NCI-H510A treated with DMSO at 0.1 percent for 48 hours (cell line): ENCODE measurements at places on chromosomes 1 and 21.
A peak's percentile ranks its signal among the peaks of the same experiment; 100 is the strongest.

- no peak for DNase-seq
Measured at GRCh38 chr1:5831600-5832335, 160.5 kb downstream of the NPHP4 start.

DNA sequence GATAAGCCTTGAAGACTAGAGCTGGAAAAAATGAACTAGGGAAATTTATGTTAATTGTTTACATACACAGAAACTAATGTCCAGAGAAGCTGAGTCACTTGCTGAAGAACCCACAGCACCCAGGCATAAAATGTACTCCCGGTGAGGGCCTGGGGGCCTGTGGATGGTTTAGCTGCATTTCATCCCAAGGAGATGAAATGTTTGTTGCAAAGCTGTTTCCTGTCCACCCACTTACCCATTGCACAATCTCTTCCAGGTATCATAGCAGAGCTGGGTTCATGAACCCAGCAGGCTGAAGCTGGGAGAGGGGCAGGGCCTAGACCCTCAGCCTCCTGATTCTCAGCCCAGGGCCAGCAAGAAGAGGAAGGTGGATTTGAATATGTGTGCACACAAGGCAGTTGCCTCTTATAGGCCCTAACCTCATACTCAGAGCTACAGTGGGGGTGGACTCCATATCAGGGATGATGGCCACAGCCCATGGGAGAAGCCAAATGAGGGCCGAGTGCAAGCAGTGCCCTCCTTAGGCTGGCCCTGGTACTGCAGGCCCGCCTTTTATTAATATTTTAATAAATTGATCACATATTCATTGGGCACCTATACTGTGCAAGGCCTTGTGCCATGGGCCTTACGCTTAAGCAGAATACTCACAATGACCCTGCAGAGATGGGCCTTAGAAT lies 110.8 kb downstream of the LACTBL1 start:
- DNase-seq = peak; percentile 5

DNA sequence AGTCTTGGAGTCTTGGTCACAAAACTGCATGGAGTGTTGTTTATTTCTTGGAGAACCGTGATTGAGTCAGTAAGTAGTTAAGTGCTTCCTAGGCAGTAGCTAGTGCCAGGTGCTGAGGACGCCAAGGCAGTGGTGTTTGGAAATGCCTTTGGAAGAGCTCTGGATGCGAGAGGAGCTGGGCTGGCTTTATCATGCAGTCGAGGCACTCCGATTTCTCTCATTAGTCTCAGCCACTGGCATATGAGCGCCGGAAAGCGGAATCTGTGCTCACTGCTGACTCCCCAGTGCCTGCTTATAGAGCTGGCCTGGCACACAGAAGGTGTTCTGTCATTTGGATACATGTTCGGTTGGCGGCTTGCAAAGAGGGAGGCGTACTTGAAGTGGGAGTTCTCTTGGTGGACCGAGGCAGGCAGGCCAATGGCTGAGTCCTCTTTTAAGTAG lies 3.6 kb downstream of the TENT5C start:
- DNase-seq = no peak

DNA sequence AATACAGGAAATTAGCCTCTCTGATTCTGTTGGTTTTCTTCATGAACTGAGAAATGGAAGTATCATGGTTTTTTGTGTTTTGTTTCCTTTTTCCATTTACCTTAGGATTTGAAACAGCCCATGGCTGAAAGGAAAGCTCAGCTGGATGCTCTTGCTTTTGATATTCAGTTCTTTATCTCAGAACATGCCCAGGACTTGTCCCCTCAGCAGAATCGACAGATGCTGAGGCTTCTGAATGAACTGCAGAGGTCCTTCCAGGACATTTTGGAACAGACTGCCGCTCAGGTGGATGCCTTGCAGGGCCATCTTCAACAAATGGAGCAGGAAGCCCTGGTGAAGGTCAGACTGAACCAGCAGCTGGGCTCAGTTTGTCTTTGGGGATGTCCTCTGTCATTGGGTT lies 142.4 kb downstream of the MACF1 start:
- no peak for DNase-seq

- DNase-seq = no peak
Measured at GRCh38 chr1:22153660-22154437, 11.0 kb upstream of the WNT4 start.

- DNase-seq = no peak
Measured at GRCh38 chr1:185069202-185069772, 23.9 kb downstream of the RNF2 start.

DNA sequence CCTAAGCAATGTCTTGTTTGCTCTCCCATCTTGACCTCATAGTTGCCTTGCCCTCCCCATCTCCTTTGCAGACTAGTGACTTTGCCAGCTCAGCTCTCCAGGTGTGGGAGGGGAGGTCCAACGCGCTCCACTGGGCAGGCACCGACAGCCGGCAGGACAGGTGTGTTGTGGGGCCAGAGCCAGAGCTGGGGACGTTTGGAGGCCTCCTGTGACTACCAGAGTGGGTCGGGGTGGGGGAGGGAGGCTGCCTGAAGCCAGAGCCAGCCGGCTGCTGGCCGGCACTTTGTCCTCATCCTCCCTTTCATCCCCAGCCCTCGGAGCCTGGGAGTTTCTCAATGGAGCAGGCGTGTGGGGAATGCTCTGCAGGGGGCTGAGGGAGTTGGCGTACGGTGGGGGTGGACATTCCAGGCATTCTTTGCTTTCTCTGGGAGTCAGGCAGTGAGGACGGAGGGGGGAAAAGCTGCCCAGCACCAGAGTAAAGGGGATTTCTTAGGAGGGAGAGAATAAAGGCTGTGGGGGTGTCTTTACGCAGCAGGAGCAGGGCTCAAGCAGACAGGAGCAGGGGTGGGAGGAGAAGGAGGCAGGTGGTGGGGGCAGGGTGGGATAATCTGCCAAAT lies 20.2 kb downstream of the NUAK2 start:
- DNase-seq = peak; percentile 83

- no peak for DNase-seq
Measured at GRCh38 chr21:26438976-26439375, 134.1 kb downstream of the CYYR1 start.

- no peak for DNase-seq
Measured at GRCh38 chr21:32516756-32517649, 68.3 kb downstream of the TCP10L start.

DNA sequence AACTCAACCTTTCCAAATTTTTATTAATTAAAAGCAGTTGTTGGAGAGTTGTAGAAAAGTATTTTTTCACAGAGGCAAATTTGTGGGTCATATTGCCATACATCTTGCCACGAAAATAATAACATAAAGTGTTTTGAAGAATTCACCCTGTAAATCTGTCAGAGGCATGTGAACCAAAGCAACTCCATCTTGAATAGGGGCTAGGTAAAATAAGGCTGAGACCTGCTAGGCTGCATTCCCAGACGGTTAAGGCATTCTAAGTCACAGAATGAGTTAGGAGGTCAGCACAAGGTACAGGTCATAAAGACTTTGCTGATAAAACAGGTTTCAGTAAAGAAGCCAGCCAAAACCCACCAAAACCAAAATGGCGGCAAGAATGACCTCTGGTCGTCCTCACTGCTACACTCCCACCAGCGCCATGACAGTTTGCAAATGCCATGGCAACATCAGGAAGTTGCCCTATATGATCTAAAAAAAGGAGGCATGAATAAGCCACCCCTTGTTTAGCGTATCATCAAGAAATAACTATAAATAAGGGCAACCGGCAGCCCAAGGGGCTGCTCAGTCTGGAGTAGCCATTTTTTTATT lies 4.4 kb upstream of the CNN3 start:
- no peak for DNase-seq

DNA sequence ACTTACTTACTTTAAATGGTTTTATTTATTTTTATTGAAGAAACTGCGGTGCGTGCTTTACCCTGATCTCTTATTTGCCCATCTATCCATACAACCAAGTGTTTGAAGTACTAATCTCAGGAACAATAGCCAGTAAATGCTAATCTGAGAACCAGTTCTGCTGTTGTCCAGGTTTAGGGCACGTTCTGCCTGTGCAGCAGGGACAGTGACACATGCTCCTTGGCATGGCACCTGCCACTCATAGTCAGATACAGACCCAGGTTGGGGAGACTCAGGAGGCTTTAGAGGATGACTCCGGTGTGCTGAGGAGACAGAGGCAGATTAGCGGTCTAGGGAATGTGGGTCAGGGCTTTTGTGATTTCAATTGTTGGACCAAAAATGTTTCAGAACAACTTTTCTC lies 83.6 kb downstream of the NRIP1 start:
- DNase-seq = peak; percentile 18

- no peak for DNase-seq
Measured at GRCh38 chr1:72280711-72281110, 1.6 kb downstream of the NEGR1 start.
